Stimulated activated CD4-positive, alpha-beta T cell treated with anti-CD3 and anti-CD28 coated beads, Interleukin-15, amount 100 ng/mL, for 1 hour (primary cell): ENCODE measurements at places on chromosomes 11 and 22.

DNA sequence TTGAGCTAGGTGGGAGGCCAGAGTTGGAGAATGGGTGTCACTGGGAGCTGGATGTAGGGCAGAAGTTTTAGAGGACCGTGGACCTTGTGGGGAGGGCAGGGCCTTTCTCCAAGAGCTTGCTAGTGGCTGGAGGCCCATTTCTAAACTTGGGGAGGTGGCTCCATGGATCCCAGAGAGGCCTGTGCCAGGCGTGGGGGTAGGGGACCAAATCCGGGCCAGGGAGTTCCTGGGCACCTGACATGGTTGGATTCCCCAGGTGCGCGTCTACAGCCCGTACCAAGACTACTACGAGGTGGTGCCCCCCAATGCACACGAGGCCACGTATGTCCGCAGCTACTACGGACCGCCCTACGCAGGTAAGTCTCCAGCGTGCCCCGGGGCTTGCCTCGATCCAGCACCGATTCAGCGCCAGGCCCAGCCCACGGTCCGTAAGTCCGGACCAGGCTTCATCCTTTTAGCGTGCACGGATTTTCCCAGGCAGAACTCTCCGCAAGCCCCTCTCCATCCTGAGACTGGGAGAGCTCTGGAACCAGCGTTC, 14.2 kb downstream of the PLEKHB1 start:
- no peak for DNase-seq

DNA sequence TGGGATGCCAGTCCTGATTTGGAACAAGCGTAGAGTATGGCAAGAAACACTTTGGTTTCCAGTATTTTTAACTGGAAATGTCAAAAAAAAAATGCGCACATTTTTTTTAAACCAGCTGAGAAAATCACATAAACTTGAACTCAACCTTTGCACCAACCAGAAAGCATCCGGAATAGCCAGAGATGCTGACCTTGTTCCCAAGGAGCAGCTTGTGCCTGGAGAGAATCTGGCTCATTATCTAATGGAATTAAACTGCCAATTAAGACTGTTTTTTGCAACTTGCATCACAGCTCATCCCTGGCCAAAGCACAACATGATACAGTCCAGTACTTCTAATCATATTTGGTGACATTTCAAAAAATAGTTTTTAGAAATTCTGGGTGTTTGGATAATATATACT, 8.4 kb upstream of the ETS1 start:
- no peak for DNase-seq

DNA sequence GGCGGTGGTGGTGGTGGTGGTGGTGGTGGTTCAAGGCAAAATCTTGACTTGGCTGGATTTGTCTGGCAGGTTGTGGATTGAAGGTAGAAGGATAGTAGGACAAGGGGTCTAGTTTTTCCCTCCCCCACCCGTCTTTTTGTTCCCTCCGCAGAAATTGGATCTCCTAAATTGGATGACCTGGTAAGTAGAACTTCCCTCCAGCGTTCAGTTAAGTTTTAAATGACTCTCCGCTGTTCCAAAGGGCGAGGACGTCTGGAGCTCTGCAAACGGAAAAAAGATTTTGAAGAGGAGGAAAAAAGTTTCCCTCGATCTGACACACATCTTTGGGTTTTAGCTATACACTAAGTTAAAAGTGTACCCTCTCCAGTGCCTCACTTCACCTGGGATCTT, 422 bp upstream of the LGR4 start:
- DNase-seq: no peak

- DNase-seq: no peak
Measured at GRCh38 chr22:46476547-46476941, 60.9 kb downstream of the CELSR1 start.

GRCh38 chr11:282630-283360, 4.6 kb downstream of the NLRP6 start:
- DNase-seq: no peak

DNA sequence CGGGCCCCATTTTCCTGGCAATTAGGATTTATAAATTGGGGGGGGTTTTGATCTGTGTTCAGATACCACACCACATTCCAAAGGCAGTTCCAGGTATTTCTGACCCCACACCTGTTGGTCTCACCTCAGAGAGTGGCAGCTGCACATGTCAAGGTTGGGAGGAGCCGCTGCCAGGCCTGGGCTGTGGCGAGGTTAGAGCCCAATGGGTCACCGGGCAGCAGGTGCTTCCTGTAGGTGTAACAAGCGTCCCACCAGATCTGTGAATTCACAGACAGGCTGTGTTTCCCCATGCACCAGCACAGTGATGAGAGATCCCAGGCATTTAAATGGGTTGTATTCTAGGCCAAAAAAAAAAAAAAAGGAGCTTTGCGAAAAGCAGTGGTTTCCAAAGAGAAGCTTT, 58.6 kb downstream of the CABIN1 start:
- DNase-seq: no peak

- no peak for DNase-seq
Measured at GRCh38 chr11:44006917-44007361, 40.8 kb upstream of the ACCSL start.
